HCT116 (cell line): ENCODE measurements at places on chromosomes 7 and 10. TPM values are rescaled to one million over a fixed set of nuclear protein-coding genes. Genes with fewer than 3 reads are reported as not detected.
A peak's percentile ranks its signal among the peaks of the same experiment; 100 is the strongest.

DNA sequence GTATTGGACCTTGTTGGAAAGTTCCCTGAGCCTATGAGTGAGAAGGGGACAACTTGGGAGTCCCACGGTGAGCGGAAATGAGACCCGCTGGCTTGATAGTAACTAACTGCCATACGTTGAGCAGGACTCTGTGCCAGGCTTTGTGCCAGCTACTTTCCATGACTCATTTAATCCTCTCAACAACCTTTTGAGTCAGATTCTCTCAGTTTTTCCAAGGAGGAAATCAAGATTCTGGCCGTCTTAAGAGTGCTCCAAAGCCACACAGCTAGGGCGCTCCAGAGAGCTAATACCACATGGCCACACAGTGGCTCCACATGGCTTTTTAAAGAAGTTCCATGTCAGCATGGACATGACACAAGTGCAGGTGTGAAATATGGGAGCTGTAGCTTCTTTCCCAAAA lies 55.7 kb downstream of the NOD1 start:
- peak; percentile 48 for DNase-seq

GRCh38 chr10:42697926-42698325 lies 59.6 kb upstream of the ZNF33B start:
- no peak for DNase-seq

- DNase-seq: no peak
These were observed 12.5 kb upstream of the HNRNPF start for GRCh38 chr10:43421519-43421918.

GRCh38 chr10:29692121-29692539 lies 57.4 kb upstream of the SVIL start:
- DNase-seq: no peak

DNA sequence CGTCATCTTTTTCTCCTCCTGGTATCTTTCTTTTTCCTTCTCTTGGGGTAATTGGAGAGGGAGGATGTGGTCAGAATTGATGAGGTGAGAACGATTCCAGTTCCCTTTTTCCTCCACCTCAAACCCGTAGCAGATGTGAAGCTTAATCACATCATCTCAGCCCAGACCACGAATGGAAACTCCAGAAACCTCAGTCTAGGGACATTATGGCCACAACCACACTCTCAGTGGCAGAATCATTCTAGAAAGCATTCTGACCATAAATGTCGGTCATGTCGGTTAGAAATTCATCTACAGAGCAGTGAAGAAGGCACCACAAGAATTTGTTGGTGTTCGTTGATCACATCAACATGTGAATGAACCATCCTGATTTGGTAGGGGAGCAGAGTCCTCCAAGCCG lies 78.7 kb downstream of the GATA3 start:
- no peak for DNase-seq

GRCh38 chr10:103501186-103501585 lies 7.7 kb downstream of the NEURL1 start:
- DNase-seq: no peak

DNA sequence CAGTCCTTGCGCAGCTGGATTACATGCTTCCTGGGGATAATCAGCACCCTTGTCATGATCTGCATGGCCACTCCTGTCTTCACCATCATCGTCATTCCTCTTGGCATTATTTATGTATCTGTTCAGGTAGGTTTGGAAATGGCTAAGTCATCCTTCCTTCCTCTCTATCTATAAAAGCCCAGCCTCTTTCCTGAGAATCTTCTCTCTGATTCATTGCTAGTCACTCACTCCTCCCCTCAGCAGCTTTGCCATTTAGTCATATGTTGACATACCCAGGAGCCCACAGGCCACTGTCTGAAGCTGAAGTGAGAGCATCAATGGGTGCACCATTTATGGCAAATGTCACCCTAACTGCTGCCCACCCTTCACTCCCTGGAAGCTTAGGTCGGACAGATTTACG lies 52.0 kb downstream of the ABCC2 start:
- DNase-seq: peak; percentile 12

DNA sequence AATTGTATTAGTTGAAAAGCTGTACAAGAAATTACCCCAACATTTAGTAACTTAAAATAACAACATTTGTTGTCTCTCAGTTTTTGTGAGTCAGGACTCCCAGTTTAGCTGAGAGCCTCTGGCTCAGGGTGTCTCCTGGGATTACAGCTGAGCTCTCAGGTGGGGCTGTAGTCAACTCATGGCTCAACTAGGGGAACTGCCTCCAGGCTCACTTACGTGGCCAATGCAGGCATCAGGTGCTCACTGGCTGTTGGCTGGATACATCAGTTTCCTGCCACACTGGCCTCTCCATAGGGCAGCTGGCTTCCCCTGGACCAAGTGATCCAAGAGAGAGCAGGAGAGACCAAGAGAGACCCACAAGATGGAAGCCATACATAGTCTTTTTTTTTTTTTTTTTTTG lies 17.5 kb downstream of the CCNY start:
- no peak for DNase-seq

DNA sequence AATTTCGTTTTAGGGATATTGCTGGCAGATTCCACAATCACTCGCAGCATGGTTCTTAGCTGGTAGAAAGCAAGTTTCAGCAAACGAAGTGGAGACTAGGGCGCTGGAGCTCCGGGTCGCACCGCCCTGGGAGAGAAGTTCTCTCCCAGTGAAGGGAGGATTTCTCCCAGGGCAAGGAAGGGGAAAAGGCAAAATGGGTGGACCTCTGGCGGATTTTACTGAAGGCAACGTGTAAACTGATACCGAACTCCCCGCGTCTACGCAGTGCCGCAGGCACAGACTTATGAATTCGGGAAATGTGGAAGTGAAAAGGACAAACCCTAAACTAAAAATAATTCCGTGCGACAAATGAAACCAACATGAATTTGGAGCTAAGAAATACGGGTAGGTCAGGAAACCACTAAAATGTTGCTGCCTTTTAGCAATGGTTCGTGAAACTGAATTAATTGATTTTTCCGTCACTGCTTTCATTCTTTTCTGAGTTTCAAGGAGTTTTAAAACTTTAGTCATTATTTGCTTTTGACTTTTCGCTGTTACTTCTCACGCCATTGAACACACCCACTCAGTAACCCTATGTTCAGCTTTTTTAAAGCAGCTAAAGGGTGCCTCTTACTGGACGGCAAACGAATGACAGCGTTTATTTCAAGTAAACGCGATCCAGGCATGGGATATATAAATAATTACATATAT lies at the start of gene MYOF:
Gene MYOF (minus strand): TSS at position 190 of the 690 bp plus-strand sequence. CDS start 140 bp downstream, at position 50.
- peak; percentile 78 for DNase-seq

- DNase-seq: no peak
These were observed 76.0 kb upstream of the TMEM26 start for GRCh38 chr10:61529208-61529607.

- DNase-seq: no peak
These were observed 117.9 kb downstream of the LRRC18 start for GRCh38 chr10:48821692-48822091.

DNA sequence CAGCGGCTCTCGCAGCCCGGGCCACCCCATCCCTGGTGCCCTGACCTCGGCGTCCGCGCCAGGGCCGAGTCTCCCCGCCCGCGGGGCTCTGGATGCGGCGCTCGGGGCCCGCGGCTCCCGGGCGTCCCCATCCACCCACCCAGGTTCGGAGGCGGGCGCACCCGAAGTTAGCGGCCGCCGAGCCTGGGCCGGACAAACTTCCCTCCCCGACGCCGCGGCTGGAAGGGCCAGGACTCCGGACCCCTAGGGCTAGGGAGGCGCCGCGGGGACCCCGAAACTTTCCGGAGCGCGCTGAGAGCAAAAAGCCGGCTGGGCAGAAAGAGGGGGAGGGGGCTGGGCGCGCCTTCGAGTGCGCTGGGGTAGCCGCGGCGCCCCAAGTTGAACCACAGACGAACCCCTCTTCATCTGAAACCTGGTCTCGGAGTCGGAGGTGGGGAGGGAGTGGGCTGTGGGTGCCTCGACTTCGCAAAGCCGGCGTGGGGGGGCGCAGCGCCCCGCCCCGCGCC lies 3.7 kb upstream of the ELFN1 start:
- no peak for DNase-seq

DNA sequence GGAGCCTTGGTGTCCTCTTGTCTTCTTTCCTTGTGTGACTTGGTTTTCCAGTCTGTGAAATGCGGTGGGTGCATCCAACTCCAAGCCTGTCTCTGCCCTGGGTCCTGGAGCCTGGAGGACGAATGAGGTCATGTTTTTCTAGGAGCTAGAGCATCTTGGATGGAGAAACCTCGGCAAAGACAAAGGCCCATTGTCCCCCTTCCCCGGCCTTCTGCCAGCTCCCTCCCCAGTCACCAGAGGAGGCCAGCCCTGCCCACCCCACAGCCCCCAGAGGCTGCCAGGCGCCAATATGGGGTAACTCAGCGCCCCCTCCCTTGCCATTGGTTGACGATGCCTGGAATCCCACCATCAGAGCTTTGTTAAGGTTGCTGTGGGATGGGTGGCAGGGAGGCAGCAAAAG lies 40.4 kb downstream of the KCTD7 start:
- no peak for DNase-seq

GRCh38 chr10:54363390-54363789 lies 437.6 kb downstream of the PCDH15 start:
- no peak for DNase-seq

GRCh38 chr7:141290973-141291372 lies 217.1 kb downstream of the TMEM178B start:
- DNase-seq: no peak

DNA sequence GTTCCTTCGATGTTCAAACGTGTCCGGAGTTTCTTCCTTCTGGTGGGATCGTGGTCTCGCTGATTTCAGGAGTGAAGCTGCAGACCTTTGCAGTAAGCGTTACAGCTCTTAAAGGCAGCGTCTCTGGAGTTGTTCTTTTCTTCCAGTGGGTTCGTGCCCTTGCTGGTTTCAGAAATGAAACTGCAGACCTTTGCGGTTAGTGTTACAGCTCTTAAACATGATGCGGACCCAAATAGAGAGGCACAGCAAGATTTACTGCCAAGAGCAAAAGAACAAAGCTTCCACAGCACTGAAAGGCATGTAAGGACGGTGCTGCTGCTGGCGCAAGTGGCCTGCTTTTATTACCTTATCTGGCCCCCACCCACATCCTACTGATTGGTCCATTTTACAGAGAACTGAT lies 931.4 kb downstream of the IPMK start:
- DNase-seq: no peak

GRCh38 chr10:102119417-102120141 lies 589 bp downstream of the LDB1 start:
- DNase-seq: peak; percentile 59

GRCh38 chr7:37942934-37943610 lies 22.6 kb downstream of the EPDR1 start:
- no peak for DNase-seq

DNA sequence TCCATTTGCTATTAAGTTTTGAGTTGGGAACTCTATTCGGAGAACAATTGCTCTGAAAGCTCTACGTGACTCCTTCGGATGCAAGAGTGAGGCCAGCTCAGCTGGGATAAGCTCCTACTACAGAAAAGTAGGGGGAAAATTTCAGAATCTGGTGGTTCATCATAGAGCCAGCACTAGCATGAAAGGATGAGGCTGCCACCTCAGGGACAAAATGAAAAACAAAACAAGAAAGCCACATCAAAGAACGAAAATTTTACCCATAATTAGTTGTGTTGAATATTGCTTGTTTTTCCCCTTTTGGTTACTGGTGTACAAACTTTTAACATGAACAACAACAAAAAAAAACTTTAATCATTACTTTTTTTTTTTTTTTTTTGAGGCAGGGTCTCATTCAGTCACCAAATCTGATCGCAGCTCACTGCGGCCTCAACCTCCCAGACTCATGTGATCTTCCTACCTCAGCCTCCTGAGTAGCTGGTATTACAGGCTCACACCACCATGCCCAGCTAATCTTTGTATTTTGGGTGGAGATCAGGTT lies 39.7 kb upstream of the NFE2L3 start:
- no peak for DNase-seq

DNA sequence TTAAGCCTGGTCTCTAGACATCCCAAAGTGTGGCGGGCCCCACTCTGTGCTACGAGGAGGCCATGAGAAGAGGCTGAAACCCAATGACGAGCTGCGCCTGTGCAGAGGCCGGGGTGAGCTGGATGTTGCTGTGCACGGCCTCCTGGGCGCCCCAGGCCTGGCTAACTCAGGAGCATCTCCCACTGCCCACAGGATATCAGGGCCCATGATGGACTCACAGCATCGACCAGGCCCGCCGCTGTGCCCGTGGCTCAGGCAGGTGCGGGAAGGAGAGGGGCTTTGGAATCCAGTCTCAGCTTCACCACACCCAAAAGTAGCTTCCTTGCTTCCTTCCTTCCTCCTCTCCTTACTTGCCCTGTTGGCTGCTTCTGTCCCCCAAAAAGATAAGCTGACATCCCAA lies 4.6 kb upstream of the CNPY1 start:
- no peak for DNase-seq

DNA sequence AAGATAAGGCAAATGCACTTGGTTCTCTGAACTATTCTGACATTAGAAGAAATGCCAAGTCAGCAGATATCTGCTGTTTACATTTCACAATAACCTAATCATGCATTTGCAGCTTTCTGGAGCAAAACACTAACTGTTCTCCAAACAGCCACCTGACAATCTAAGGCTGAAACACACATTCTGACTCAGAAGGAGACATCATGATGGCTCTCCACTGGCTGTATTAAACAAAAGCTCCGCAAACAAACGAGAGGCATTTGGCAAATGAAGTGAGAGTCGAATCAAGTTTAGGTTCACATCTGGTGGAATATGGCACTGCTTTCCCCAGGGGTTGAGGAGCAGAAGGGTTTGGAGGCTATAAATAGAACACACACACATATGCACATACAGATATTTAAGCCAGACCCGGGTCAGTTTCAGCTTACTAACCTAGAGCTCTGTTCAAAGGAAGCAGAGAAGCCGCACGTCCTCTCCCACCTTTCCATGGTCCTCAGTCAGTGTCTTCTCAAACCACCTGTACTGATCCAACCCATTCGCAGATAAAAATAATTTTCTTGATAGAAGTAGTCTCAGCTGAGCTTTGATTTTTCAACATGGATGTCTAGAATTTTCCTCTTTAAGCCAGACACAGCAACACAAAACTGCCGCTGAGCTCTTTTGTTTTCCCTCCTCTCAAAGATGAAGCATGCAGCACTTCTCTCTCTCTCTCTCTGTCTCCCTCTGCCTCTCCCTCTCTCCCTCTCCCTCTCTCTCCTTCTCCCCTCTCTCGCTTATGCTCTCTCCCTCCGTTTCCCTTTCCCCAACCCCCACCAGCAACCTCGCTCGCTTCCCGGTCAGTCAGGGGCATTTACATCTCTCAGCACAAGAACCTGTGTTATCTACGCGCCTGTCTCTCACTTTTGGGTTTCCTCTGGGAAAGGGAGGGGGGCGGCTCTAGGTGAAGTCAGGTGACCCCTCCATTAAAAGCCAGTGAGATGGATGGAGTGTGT lies 682.8 kb downstream of the MAGI2 start:
- DNase-seq: no peak

- no peak for DNase-seq
These were observed 93.0 kb downstream of the ABLIM1 start for GRCh38 chr10:114565066-114565465.

Gene DLG5
- total RNA-seq: 44.8 TPM

Gene ZNF37A
- total RNA-seq: 18.5 TPM

Gene MYH16
- total RNA-seq: 0.57 TPM

Gene CAV1
- 298 TPM for total RNA-seq

Gene TDRD1
- total RNA-seq: not detected

Gene SLC26A3
- total RNA-seq: 0.54 TPM

Gene CRTAC1
- total RNA-seq: 0.20 TPM

Gene DNAH11
- total RNA-seq: 0.39 TPM

Gene SLC13A4
- total RNA-seq: 0.30 TPM

Gene CHAT
- not detected for total RNA-seq

Gene CYP2C9
- total RNA-seq: 0.76 TPM

Gene LRRN3
- 0.07 TPM for total RNA-seq
